Hematopoietic multipotent progenitor cell treated with erythropoietin and hydrocortisone succinate and interleukin-3 and kit ligand, for 4 days (in vitro differentiated cells): ENCODE measurements at places on chromosomes 7 and 10.

DNA sequence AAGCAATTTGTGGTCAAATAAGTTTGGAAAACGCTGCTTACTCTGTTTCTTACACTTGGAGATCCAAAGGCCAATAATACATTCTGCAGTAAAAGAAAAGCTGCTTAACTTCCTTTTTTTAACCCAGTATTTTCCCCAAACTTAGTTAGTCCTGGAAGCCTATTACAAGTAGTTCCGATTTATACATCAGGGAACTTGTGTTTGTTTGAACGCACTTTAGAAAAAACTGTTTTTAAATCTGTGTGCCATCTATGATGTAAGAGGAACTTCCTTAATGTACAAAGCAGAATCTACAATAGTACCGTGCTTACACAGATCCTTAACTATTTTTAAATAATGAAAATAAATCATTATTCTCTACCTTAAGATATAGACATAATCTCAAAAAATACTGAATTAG, 23.0 kb downstream of the SFR1 start:
- peak; percentile 19 for DNase-seq

GRCh38 chr10:124214610-124215375, 121.4 kb upstream of the CHST15 start:
- DNase-seq, result no peak

DNA sequence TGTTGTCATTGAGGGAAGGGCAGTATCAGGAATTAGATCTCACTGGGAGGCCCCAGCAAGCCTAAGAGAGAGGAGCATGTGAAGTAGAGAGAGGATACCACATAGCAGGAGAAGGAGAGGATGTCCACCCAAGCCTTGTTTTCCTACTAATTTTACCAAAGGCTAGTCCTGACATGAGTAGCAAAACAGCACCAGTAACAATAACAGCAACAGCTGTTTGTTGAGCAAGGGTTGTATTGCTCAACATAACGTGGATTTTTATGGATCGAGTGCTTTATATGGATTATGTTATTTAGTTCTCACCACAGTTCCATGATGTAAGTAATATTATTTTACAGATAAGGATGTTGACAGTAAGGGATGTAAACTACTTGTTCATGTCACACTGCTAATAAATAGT, 135.2 kb upstream of the DLX6 start:
- no peak for DNase-seq

- DNase-seq, result no peak
These were observed 33.6 kb downstream of the ARID5B start for GRCh38 chr10:61935077-61935476.

DNA sequence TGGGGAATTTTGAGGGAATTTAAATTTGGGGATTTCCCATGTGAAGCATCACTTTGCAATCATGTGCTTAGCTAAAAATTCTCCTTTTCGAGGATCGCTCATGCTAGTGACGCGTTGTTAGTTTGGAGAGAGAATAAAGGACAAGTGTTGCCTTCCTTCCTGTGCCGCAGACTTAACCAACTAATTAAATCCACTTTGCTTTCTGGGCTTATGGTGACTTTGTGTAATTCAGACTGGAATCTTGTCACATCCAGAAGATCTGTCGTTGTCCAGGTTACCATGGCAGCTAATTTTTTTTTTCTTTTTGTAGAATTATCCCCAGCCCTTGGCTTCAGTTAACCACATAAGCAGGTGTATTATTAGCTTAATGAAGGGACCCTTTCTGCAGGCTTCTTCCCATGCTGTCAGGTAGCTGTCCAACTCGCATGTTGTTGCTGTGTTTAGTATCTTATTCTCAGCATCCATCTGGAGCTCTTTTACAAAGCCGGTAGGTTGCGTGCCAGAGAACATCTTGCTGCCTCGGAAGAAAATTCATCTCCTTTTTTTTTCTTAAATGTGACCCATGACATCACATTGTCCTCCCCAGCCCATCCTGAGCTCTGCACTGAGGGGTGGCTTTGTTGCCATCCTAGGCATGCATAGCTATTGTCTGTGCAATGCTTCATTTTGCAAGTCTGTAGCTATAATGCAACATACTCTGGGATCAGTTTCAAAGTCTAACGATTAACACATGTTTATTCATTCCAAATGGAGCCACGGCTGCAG, 47.2 kb upstream of the NRP1 start:
- DNase-seq, result no peak

- DNase-seq, result no peak
These were observed 32.9 kb upstream of the CYTH3 start for GRCh38 chr7:6305330-6305729.

GRCh38 chr7:5211730-5212482, 21.9 kb downstream of the WIPI2 start:
- DNase-seq, result no peak

- no peak for DNase-seq
These were observed 33.3 kb upstream of the MNX1 start for GRCh38 chr7:157043745-157044144.

GRCh38 chr10:68462536-68462935, 9.2 kb downstream of the DNA2 start:
- DNase-seq, result peak; percentile 27

DNA sequence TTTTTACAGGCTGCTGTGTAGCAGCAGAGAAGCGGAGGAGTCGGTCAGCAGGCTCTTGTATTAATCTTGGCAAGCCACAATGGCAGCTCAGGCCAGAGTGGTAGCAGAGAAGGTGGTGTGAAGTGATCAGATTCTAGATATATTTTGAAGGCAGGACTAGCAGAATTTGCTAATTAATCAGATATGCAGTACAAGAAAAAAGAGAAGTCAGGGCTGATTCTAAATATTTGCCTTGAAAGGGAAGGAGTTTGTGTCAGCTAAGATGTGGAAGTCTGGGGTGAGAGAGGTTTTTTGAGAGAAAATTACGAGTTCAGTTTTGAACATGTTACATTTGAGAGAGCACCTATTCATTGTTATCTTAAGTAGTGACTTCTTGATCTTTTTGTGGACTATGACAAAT, 176.3 kb downstream of the WNT2 start:
- peak; percentile 71 for DNase-seq

GRCh38 chr7:146926841-146927240, 810.2 kb downstream of the CNTNAP2 start:
- no peak for DNase-seq

DNA sequence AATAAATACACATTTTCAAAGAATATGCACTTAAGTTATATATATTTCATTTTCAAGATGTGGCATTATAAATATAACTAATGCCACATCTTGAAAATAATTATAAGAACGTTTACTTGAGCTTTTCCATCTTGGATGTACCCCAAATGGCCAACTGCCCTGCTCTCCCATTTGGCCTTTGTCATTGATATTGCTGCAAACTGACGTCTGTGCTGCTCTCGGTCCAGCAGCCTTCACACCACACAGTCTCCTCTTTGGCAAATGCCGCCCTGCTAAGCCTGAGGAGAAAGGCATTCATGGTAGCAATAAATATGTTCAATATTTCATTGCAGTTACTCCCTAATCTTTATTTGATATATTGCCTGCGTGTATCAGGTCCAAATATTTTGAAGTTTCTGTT, 384.6 kb upstream of the ADARB2 start:
- DNase-seq, result no peak

GRCh38 chr10:70772627-70773026, 12.6 kb downstream of the TBATA start:
- no peak for DNase-seq

DNA sequence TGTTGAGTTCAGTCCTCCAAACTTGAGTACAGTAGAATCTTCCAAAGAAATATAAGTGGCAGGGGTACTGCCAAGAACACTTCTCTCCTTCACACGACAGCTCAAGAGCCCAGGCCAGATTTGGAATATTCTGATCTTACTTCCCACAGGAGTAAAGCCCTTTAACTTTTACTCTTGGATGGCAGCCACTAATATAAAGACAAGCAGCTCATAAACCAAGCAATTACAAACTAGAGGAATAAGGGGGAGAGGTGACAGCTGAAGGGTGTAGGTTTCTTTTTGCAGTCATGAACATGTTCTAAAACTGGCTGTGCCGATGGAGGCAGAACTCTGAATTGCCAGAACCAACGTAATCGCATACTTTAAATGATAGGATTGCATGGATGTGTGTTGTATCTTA, 74.8 kb downstream of the SVIL start:
- no peak for DNase-seq

- no peak for DNase-seq
These were observed 6.8 kb upstream of the SEMA4G start for GRCh38 chr10:100962351-100963080.

DNA sequence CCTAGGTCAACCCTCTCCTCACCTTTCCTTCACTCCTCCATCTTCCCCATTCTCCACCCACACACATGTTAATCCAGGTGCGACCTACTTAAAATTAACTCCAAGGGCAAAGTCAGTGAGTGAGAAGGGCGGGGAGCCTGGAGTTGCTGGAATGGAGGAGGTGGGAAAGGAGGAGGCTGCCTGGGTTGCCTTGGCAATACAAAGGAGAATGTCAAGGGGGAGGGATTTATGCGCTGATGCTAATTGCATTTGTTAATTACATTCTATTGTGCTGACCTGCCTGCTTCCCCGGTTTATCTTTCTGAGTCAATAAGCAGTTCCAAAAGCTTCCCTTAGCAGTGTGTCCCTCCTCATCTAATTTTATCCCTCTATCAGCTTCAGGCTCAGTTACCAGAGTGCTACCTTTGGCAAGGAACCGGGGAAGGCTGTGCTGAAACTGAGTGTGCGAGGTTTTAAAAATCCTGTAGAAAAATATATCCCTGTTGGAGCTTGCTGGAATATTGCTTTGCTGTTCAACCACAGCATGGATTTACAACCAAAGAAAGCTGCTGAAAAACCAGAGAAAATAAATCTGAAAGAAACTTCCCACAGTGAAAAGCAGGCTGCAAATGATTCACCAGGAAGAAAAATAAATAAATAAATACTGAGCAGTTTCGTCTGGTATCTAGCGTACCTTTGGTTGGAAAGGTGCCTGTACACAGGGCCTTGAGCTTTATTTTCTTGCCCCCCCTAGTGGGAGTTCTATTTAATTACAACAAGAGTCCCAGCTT, 113.2 kb upstream of the DGKB start:
- DNase-seq, result peak; percentile 82

GRCh38 chr10:114024876-114025610, 18.6 kb upstream of the ADRB1 start:
- DNase-seq, result peak; percentile 93

DNA sequence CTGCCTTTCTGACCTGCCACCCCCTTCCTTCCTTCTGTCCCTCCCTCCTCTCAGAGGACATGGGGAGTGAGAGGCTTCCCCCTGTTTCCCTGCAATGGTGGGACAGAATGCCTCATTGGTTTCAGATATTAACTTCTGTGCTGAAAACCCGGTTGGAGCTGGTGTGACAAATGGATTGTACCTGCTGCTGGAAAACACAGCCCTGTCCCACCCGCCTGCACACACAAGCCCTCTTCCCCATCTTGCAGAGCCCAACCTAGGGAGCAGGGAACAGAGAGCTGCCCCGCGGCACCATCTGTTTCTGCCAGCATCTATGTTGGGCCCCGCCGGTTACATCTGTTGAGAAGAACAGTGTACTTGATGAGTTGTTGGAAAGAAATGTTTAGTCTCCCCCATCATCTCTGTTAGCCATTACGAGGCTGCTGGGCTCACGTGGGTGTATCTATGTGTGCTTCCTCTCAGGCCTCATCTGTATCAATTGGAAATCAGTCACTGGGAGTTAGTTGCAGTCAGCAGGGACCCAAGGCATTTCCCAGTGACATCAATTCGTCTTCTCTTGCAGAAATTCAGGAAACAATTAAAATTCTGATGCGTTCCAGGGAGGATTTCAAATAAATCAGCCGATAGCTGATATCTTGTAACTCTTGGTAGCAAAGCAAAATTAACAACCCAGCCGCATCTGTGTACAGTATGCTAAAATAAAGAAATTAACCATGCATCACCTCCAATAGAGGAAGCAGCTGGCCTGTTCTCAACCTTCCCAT, 725.6 kb upstream of the GALNT17 start:
- no peak for DNase-seq

GRCh38 chr10:25084447-25084846, 68.0 kb downstream of the THNSL1 start:
- DNase-seq, result no peak

DNA sequence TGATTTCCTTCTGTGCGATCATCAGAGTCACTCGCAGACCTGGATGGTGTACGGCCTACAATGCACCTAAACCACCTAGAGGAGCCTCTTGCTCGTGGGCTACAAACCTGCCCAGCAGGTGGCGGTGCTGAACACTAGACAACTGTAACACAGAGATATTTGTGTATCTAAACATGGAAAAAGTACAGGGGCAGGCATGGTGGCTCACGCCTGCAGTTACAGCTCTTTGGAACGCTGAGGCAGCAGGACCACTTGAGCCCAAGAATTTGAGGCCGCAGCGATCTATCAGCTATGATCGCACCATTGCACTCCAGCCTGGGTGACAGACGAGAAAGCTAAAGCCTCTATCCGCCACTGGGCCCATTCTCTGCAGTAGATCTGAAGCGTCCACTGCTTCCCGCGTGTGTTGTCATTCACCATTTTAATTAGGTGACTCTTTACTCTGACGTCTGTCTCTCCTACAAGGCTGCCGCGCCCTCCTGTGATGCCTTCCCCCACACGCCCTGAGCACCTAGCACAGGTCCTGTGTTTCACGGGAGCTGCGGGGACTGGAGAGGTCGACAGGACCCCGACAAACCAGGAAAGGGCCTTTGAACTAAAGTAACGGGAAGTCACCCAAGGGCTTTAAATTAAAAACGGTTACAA, 774 bp downstream of the TUBGCP2 start:
- DNase-seq, result peak; percentile 84

- peak; percentile 63 for DNase-seq
These were observed 155.5 kb downstream of the SVIL start for GRCh38 chr10:29479081-29479925.

DNA sequence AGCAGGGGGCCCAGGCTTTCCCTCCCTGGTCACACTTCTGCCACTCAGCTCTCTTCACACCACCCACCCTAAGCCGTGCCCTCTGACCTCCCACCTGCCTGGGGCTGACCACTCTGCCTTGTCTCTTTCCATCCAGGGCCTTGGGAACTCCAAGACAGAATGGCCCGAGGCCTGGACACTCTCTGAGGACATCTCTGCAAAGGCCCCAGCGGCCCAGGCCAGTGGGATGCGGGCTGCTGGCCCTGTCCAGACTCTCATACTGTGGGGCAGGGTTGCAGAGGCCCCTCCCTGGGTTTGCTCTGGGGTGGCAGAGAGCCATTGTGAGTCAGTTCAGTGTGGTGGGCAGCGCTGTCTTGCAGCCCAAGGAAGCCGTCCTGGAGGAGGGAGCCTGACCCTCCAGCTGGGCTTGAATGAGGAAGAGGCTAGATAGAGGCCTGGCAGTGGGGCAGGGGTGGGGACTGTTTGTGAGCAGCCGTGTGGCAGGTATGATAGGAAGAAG, 39.9 kb upstream of the RABGEF1 start:
- no peak for DNase-seq

- no peak for DNase-seq
These were observed 3.9 kb upstream of the POU6F2 start for GRCh38 chr7:38973760-38974159.

DNA sequence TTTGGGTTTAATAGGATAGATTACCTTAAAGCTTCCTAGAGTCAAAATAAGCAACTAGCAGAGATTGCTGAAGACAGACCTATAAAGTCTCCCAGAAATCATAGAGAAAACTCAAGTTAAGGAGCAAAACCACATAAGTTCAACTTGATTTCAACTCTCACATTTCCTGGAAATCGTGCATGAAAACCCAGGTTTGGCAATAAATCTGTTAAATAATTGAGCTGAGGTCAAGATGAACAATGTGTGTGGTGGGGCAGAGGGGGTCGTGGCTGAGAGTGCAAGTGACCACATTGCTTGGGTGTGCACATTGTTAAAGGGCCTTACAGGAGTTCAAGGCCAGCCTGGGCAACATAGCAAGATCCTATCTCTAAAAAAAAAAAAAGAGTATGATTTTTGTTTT, 636.5 kb downstream of the GALNT17 start:
- DNase-seq, result no peak
